ENCODE measurements at places on chromosomes 3 and 15. TPM values are rescaled to one million over a fixed set of nuclear protein-coding genes. Genes with fewer than 3 reads are reported as not detected.

EDC3 gene
- 21.8 TPM for total RNA-seq

LRTM1 gene
- total RNA-seq: not detected

LRRC31 gene
- not detected for total RNA-seq

ANP32A gene
- total RNA-seq: 94.8 TPM

GOLGA8Q gene
- total RNA-seq: 1.3 TPM

SKOR1 gene
- total RNA-seq: 0.51 TPM

GLDN gene
- total RNA-seq: 10.1 TPM

LEKR1 gene
- total RNA-seq: 1.4 TPM

ISLR2 gene
- total RNA-seq: 0.62 TPM

- DNase-seq: no peak
Observed at GRCh38 chr15:100570735-100571313, 31.2 kb downstream of the LINS1 start.

- no peak for DNase-seq
Observed at GRCh38 chr3:196537319-196537984, 22.3 kb upstream of the SMCO1 start.

GRCh38 chr3:190585805-190586630 lies 72.1 kb downstream of the IL1RAP start:
- DNase-seq: no peak

GRCh38 chr15:95884276-95884675 lies 446.2 kb upstream of the NR2F2 start:
- DNase-seq: no peak

GRCh38 chr3:30730967-30731366 lies 124.6 kb downstream of the TGFBR2 start:
- no peak for DNase-seq

DNA sequence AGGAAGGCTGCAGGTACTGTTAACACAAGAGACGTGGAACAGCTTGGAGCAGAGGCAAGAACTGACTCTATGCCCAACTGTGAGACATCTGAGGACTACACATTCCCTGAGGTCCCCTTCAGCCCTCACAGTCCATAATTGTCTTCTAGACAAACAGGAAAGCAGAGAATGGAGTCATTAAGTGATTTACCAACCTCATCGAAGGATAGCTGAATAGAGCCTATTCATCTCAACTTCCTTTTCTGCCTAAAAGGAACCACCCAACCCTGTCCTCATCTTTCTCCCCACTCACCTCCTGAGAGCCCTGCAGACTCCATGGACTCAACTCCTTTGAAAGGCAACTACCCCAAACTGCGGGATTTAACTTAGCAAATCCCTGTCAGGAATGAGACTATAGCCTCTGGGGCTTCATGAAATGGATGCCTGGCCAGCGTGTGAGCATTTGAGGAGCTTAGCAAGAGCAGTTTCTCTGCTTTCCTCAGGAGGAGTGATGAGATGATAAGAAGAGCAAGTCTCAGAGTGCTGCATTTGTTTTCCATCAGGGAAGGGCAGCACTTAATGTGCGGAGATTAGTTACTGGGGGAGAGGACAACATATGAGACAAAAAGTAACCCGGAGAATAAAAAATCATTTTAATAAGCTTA lies 61.5 kb upstream of the FILIP1L start:
- DNase-seq: no peak

DNA sequence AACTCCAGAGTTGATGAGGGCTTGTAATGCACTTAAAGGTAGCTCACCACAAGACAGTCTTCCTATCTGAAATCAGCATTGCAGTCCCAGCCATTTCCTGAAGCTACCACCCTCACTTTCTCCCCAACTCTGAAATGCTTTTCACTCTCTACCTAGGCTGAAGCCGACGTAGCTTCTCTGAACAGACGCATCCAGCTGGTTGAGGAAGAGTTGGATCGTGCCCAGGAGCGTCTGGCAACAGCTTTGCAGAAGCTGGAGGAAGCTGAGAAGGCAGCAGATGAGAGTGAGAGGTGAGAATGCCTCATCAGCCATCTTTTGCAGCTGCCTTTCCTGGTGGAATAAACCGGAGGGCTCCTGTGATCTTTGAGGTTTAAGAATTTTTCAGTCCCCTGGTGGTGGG lies 14.3 kb downstream of the TPM1 start:
- no peak for DNase-seq

GRCh38 chr15:65408324-65409035 lies 14.3 kb downstream of the IGDCC4 start:
- no peak for DNase-seq

DNA sequence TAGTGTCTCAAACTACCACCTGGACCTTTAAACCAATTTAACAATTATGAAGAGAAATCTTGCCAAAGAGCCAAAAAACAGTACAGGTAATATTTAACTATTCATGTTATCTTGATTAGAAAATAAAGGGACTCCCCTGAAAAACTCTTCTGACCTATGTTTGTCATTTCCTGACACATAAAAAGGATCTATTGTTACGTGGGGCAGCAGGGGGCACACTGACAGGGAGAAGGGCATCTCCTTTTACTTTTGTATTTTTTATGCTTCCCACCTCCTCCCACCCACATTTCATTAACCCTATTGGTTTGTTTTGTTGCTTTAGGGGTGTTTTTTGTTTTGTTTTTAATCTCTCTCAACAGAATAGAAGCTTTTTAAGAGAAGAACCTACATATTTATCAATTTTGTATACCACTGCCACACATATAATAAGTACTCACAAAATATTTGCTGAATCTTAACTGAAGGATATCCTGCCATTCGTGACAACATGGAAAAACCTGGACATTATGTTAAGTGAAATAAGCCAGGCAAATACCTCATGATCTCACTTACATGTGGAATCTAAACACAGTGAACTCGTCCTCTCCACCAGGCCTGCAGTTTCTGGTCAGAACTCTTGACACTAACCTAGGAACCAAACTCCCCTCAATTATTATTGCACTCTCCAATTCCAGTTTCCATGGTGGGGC lies 17.7 kb downstream of the STAG1 start:
- DNase-seq: no peak

DNA sequence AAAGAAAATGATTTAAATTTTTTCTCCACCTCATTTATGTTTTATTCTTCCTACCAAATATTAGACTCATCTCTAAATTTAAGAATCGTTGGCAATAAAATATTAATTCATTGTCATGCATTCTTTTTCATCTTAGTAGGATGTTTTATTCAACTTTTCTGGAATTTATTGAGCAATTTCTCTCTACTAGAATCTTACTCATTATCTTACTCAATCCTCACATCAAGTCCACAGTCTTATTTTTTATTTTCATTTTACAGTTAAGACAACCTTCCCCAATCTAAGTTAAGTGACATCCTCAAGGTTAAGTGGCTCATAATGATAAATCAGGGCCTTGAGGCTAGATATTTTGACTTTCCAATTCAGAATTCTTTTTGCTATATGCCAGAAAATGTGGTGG lies 15.9 kb upstream of the ALDH1A2 start:
- DNase-seq: no peak

DNA sequence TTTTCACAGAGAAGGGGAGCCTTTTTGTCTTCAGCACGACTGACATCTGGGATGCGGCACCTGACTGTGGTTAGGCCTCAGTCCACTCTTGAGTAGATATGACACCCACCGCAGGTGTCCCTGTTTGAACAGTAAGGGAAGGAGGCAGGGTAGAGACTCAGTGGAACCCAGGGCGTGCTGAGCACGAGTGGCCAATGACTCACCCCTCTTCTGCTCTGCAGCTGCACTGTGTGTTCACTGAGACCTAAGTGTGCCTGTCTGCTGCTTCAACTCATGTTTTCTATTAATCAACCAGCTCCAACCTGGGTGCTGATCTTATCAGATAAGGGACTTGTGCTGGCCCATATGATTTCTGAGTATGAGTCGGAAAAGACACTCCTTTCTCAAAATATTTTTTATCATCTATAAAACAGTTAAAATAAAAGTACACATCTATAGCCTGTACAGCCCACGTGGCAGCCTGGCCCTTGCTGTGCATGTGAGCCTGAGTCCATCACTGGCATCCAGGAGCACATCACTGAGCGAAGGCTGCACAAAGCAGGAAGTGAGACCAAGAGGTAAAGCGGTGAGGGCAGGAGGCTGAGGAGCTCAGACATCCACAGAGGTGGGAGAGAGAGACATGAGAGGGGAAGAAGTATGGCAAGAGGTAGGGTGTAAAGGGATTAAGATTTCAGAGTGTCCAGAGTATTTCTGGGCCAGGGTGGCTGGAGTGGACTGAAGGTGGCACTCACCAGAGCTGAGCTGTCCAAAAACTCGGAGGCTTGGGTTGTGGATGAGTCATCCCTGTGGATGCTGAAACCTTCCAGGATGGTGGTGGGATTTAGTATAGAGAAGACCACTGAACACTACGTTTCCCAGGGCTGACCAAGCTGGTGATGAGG lies 49.2 kb downstream of the SLC41A3 start:
- DNase-seq: peak; percentile 46

GRCh38 chr3:115275896-115276295 lies 128.8 kb upstream of the ZBTB20 start:
- no peak for DNase-seq

DNA sequence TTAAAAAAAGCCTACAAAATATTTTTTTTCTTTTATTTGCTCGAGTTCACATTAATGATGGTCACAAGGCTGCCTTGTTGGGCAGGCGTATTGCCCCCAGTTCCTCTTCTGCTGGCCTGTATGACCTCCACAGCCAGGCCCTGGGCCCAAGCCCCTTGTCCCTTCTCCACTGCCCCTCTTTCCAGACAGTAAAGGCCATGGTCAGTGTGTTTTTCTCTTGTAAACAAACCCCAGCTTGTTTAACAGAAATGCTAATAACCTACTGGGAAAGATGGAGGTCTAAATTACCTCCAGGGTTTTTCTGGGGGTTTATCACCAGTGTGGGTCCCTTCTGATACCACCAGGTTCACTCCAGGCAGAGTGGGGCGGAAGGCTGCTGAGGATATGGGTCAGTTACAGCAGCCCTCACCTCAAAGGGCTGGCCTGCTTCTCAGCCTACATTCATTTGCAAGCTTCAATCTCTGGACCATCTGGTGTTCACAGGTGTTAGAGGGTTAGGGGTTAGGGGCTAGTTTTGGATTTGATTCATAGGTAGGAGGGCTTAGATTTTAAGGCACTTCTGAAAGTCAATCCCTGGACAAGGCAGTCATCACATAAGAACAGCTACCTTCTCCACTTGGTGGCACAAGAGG lies 2.0 kb upstream of the MANF start:
- peak; percentile 73 for DNase-seq

DNA sequence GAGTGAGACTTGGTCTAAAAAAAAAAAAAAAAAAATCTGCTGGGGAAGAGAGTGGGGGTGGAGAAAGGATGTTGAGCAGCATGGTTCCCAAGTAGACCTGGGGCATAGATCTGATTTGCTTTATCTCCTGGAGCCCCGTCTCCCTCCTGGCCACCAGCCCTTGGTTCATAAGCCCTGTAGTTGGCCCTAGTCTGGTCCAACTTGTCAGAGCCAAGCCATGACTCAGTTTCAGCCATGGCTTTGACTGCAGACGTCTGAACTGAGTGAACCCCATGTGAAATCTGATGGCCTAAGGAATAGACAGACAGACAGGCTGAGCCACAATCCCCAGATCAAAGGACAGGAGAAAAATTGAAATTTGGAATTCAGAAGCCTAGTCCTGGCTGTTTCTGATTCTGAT lies 2.0 kb upstream of the CILP start:
- DNase-seq: peak; percentile 86

DNA sequence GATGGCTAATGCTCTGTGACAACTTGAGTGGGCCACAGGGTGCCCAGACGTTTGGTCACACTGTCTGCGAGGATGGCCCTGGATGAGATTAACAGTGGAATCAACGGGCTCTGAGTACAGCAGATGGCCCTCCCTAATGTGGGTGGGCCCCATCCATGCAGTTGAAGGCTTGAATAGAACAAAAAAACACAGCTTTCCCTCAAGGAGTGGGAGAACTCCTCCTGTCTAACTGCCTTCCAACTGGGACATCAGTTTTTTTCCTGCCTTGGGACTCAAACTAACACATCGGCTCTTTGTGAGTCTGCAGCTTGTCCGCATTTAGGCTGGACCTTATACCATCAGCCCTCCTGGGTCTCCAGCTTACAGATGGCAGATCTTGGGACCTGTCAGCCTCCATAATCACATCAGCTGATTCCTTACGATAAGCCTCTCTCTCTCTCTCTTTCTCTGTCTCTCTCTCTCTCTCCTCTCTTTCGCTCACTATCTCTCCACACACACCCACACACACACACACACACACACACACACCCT lies 20.8 kb downstream of the FAM174B start:
- DNase-seq: no peak

DNA sequence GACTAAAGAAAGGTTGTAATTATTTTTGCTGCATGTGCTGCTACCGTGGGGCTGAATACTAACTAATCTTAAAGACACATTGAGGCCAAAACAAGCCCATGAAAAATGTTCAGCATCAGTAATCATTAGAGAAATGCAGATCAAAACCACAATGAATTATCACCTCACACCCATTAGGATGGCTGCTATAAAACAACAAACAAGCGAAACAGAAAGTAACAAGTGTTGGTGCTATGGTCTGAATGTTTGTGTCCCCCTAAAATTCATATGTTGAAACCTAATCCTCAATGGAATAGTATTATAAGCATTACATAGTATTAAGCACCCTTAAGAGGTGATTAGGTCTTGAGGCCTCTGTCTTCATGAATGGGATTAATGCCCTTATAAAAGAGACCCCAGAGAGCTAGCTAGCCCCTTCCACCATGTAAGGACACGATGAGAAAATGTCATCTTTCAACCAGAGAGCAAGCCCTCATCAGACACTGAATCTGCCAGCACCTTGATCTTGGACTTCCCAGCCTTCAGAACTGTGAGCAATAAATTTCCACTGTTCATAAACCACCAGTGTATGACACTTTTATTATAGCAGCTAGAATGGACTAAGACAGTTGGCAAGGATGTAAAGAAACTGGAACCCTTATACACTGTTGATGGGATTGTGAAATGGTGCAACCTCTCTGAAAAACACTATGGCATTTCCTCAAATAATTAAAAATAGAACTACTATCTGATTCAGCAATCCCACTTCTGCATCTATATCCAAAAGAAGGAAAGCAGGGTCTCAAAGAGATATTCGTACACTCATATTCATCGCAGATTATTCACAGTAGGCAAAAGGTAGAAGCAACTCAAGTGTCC lies 76.1 kb downstream of the REC114 start:
- DNase-seq: no peak

- DNase-seq: no peak
Observed at GRCh38 chr3:11991751-11992150, 12.4 kb upstream of the SYN2 start.

DNA sequence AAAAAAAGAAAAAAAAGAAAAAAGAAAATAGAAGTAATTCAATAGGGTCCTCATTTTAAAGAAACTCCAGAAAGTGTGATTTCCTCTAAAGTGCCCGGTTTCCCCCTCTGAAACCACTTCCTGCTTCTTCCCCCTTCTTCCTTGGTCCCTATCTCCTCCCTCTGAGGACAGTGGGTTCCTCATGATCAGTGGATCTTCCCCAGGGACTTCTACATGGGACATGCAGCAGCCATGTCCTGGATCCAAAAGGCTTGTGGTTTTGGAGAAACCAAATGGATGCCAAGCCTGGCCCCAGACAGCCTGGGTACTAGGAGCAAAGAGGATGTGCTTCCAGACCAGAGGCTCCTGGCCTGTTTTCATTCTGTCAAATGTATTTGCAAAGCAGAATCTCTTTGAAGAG lies 26.6 kb upstream of the SMAD6 start:
- DNase-seq: no peak

Data from posterior vena cava (tissue), 2 donors.